ENCODE measurements at places on chromosomes 6 and 20. TPM values are rescaled to one million over a fixed set of nuclear protein-coding genes. Genes with fewer than 3 reads are reported as not detected.
A peak's percentile ranks its signal among the peaks of the same experiment; 100 is the strongest.

DNA sequence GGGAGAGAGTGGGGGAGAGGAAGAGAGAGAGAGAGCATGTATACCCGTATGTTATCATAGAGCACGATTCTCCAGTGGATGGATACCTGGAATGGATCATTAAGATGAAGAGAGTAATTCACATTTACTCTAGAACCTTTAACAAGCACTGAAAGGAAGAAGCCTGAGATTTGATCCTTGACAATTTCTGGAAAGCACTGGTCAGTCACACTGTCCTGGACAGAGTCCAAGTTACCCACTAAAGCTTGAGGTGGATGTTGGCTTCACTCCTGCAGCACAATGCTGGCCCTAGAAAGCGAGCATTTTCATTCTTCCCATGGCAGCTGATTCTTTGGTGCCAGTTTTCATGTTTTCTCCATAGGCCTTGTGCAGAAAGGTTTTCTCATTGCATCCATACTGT, 25.6 kb downstream of the NFYA start:
- H3K27ac ChIP-seq, result no peak overlapping the region
- H3K36me3 ChIP-seq, result peaks cover 62% of the 10 kb centered on the region
- H3K4me1 ChIP-seq, result peaks cover 13% of the 10 kb centered on the region
- H3K4me3 ChIP-seq, result no peak overlapping the region
- H3K27me3 ChIP-seq, result peaks cover 9% of the 10 kb centered on the region

DNA sequence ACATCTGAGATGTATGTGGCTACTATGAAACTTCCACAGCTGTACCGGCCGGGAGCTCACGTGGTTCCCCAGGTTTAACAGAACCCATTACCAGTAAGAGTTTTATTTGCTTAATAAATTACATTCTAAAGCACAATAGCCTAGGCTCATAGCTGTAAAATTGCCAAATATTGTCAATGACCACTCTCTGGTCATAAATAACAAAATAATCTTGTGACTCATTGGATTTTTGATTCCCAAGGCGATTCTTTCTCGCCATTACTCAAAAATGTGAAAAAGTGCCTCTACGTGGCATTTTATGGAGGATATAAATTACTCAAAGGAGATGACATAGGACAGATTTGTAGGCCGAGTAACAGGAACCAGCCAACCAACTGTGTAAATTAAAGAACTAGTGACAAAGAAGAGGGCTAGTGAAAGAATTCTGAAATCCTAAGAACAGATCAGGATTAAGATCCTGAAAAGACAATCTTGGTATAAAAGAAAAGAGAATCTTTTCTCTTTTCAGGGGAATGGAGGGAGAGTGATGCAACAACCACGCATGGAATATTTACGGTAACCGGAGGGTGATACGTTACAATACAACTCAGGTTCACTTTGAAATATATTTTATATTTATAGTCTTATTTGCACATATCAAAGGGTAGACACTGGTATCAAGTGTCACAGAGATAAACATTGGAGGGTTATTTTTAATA, 199.7 kb downstream of the FOXC1 start:
- no peaks in the 10 kb centered on the region for H3K36me3 ChIP-seq
- DNase-seq, result no peak
- H3K4me1 ChIP-seq, result peaks cover 14% of the 10 kb centered on the region
- no peak overlapping the region for H3K4me3 ChIP-seq

GRCh38 chr6:144730088-144730645, 445.0 kb downstream of the UTRN start:
- peaks cover 30% of the 10 kb centered on the region for H3K4me1 ChIP-seq
- no peaks in the 10 kb centered on the region for H3K27me3 ChIP-seq
- no peak for DNase-seq
- no peaks in the 10 kb centered on the region for H3K36me3 ChIP-seq

DNA sequence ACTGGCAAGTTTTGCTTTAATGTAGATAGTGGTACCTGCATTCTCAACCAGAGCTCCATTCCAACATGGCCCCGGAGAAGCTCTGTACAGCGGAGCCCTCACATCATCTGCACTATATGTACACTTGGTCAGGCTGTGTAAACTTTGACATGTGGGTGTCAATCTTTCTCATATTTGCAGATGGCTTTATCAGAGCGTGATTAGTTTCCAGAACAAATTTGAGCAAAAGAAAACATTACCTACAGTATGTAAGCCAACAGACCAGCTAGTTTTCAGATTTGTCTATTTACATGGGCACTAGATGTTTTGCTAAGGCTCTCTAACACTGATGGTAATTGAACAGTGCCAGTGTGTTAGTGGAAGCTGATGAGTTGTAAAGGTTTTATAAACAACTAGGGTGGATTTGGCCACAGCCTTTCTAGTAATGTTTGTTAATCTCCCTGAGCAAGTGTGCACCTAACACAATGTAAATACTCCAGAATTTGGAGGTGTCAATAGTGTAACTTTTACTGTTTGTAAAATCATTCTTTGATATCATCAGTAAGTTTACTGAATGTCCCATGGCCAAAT, 131.8 kb downstream of the FOXA2 start:
- H3K4me1 ChIP-seq, result peaks cover 7% of the 10 kb centered on the region
- no peak overlapping the region for H3K4me3 ChIP-seq
- no peaks in the 10 kb centered on the region for H3K36me3 ChIP-seq
- H3K27ac ChIP-seq, result no peak overlapping the region

- peaks cover 5% of the 10 kb centered on the region for H3K4me1 ChIP-seq
- DNase-seq, result no peak
- H3K27ac ChIP-seq, result no peak overlapping the region
- no peak overlapping the region for H3K4me3 ChIP-seq
Observed at GRCh38 chr6:128335963-128336362, 184.4 kb downstream of the PTPRK start.

GRCh38 chr20:23128461-23129125, 42.5 kb upstream of the CD93 start:
- no peak for DNase-seq
- no peak overlapping the region for H3K4me3 ChIP-seq
- H3K27me3 ChIP-seq, result no peaks in the 10 kb centered on the region
- no peak overlapping the region for H3K27ac ChIP-seq
- no peaks in the 10 kb centered on the region for H3K4me1 ChIP-seq

- no peaks in the 10 kb centered on the region for H3K36me3 ChIP-seq
- DNase-seq, result no peak
- no peak overlapping the region for H3K27ac ChIP-seq
- no peak overlapping the region for H3K4me3 ChIP-seq
- peaks cover 64% of the 10 kb centered on the region for H3K4me1 ChIP-seq
- H3K27me3 ChIP-seq, result no peaks in the 10 kb centered on the region
Observed at GRCh38 chr6:166556336-166556735, 30.1 kb downstream of the RAMACL start.

DNA sequence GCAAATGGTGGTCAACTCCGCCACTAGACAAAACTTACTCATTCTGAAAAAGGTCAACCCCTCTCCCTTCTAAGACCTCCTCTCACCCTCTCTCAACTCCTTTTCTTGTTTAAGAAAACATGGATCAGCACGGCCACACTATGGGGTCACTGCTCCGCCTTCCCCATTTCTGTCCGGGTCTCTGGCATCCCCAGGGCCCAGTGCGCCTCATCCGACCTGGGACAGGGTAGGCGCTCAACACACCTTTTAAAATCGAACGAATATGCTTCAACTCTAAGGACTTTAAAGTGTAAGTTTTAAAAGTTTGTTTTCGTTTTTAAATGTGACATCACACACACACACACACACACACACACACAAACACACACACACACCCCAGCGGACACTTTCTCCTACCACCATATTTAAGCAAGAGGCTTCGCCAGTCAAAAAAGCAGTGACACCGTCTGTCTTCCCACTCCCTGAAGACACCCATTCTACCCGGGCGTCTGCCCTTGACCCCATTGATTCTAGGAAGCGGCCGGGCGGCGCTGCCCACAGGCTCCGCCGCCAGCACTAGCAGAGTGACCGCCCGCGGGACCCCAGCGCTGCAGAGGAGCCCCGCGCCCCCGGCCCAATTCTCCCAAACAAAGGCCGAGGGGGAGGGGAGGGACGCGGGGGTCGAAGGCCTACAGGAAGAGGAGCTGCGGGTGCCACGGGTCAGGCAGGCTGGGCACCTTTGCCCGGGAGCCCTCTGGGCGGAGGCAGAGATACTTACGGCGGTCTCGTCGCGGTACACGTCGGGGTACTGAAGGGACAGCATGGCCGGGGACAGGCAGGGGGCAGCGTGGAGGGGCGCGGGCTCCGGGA, 568 bp downstream of the PREP start:
- peak overlapping the region; percentile 98 for H3K4me3 ChIP-seq
- no peaks in the 10 kb centered on the region for H3K36me3 ChIP-seq
- H3K4me1 ChIP-seq, result peaks cover 39% of the 10 kb centered on the region
- H3K27ac ChIP-seq, result peak overlapping the region; percentile 88
- H3K27me3 ChIP-seq, result no peaks in the 10 kb centered on the region

The DPPA5 gene
- total RNA-seq, result 7.0 TPM

The TRAPPC3L gene
- total RNA-seq, result not detected

GRCh38 chr20:35563834-35564233, 22.0 kb downstream of the ERGIC3 start:
- no peak overlapping the region for H3K27ac ChIP-seq
- H3K27me3 ChIP-seq, result no peaks in the 10 kb centered on the region
- no peak for DNase-seq

DNA sequence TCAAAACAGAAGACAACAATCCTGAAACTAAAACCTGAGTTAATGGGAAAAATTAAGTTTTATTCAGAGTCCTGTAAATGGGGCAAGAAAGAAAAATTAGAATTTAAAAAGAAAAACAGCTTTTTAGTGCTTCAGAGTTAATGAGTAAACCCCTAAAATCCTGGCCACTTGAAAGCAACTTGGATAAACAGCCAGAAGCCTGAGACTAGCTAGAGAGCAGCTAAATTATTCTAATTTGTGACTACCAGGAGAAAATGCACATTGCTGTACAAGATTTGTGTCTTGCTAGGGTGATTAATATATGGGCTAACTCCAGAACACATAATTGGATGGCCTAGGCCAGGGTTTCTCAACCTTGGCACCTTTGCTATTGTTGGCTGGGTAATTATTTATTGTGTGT, 62.4 kb upstream of the ARG1 start:
- H3K27me3 ChIP-seq, result no peaks in the 10 kb centered on the region
- H3K36me3 ChIP-seq, result peaks cover 10% of the 10 kb centered on the region
- H3K4me3 ChIP-seq, result no peak overlapping the region
- peak; percentile 10 for DNase-seq
- H3K4me1 ChIP-seq, result peaks cover 14% of the 10 kb centered on the region

DNA sequence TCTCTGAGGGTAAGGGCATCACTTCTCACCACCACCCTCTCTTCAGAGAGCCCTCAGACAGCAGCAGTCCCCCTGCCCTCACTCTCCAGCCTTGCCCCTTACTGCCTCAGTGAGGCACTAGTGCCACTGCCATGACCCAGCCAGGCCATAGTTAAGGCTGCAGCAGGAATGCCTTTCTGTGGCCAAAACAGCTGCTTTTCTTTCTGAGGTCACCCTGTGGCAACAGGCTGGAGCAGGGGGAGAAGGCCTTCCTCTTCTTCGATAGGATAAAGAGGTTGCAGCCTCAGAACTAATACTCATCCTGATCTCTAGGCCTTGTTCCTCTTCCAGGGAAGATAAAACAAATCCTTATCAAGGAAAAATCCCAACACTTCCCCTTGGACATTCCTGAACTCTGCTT, 56.8 kb upstream of the ECI2 start:
- no peaks in the 10 kb centered on the region for H3K27me3 ChIP-seq
- H3K36me3 ChIP-seq, result no peaks in the 10 kb centered on the region
- no peak overlapping the region for H3K4me3 ChIP-seq
- no peaks in the 10 kb centered on the region for H3K4me1 ChIP-seq

The PRPH2 gene
- total RNA-seq, result 0.89 TPM

DNA sequence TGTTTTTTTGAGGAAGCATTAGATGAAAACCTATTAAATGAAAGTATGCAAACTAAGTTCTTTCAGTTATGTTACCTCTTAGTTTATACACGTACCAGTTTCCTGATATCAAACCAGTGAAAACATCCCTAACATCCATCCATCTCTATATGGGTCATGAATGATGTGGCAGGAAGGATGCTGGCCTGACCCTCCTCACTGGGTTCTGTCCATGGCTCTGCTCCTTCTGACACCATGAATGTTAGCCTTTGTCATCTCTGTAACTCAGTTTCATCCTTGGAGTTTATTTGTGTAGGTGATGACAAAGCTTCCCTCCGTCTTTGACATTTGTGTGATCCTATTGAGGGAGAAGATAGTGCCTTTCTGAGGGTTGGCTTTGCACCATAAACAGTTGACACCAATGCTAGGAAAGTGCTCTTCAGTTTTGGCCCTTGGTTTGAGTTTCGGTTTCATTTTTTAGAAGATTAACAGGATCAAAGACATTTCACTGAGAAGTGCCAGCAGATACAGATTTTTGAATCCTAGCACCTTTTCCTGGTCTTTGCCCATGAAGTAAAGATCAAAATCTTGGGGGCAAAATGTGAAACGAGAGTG, 72.0 kb upstream of the SCGN start:
- no peaks in the 10 kb centered on the region for H3K4me1 ChIP-seq
- no peaks in the 10 kb centered on the region for H3K27me3 ChIP-seq
- no peak overlapping the region for H3K27ac ChIP-seq
- no peaks in the 10 kb centered on the region for H3K36me3 ChIP-seq

The SEL1L2 gene
- not detected for total RNA-seq

The TPD52L1 gene
- total RNA-seq, result 22.8 TPM

DNA sequence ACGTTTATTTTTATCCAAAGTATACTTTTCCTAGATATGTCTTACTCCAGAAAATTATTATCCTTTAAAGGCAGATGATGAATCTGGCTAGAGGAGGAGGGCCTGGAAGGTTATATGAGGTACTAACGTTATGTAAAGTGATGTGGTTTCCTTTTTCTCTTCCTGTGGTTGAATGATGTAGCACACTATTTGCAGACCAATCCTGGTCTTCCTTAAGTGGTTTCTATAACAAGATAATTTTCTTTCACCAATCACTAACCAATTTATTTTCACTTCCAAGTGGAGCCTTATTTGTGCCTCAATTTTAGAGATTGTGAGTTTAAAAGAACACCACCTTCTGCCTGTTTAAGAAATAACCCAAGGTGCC, 154.6 kb upstream of the SOX4 start:
- H3K36me3 ChIP-seq, result no peaks in the 10 kb centered on the region
- H3K27ac ChIP-seq, result no peak overlapping the region
- peaks cover 6% of the 10 kb centered on the region for H3K4me1 ChIP-seq
- no peaks in the 10 kb centered on the region for H3K27me3 ChIP-seq
- DNase-seq, result no peak
- no peak overlapping the region for H3K4me3 ChIP-seq

The MOCS1 gene
- 28.1 TPM for total RNA-seq

DNA sequence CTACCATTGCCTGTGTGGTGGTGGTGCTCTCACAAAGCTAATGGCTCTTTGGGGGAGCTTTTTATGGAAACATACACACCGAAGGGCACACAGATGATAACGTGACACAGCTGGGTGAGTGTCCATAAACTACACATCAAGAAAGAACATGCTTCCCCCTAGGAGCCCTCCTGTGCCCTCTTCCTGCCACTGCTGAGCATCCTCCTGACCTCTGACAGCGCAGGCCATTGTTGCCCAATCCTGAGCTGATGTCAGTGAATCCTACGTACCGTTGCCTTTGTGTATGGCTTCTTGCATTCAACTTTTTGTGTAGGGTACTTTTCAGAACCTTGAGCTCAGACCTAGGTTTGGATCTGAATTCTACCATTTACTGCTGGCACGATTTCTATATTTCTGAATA, 65.8 kb upstream of the SLC22A1 start:
- H3K27ac ChIP-seq, result no peak overlapping the region
- H3K27me3 ChIP-seq, result no peaks in the 10 kb centered on the region
- H3K4me1 ChIP-seq, result no peaks in the 10 kb centered on the region
- H3K36me3 ChIP-seq, result peaks cover 25% of the 10 kb centered on the region

Data from GM23338 (cell line).